ENCODE measurements at places on chromosomes 5 and 9.

DNA sequence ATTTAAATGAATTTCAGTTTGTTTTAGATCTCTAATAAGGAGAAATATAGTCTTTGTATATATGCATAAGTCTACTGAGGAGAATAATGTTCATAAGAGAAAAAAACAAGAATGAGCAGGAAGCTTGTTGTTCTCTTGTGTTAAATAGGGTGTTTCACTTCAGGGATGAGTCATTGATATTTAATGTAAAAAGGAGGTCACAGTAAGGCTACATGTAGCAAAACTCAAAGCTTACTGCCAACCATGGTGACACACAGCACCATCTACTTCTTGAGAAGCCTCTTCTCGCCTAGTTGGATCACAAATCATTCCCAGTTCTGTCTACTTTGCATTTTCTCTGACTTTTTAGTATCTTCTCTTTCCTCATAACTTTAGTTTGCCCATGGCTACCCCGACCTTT is 1466.0 kb upstream of the C9orf72 start:
- no peak for DNase-seq

DNA sequence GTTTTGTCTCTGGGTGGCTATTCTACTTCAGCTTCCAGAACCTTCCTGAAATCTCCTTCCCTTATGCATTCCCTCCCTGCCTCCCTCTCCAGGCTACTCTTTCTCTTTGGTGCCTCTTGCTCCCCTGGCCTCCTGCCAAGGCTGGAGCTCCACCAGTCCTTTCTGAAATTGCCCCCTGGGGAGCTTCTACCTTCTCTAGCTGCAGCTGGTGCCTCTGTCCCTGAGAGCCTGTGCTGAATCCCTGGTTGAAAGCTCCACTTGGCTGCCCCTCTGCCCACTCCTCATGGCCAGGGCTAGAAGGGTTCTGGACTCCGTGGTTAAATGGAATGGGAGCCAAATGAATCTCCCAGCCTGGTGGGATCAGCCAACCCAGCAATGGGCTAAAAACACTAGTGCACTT is 80.1 kb downstream of the COL15A1 start:
- DNase-seq: peak; percentile 75

GRCh38 chr5:125316915-125317535 is 570.6 kb upstream of the ZNF608 start:
- peak; percentile 60 for DNase-seq

DNA sequence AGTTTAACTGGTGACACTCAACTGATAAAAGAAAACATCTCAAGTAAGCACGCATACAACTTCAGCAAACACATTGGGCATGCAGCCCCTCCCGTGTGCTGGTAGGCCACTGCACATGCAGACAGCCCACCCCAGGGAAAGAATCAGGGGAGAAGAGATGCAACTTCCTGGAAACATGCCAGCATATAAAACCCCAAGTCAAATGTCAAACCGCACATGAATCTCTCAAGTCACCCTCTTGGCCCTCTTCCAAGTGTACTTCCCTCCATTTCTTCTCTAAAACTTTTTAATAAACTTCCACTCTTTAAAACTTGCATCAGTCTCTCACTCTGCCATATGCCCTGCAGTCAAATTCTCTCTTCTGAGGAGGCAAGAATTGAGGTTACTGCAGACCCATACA is 732.7 kb downstream of the SEMA5A start:
- no peak for DNase-seq

DNA sequence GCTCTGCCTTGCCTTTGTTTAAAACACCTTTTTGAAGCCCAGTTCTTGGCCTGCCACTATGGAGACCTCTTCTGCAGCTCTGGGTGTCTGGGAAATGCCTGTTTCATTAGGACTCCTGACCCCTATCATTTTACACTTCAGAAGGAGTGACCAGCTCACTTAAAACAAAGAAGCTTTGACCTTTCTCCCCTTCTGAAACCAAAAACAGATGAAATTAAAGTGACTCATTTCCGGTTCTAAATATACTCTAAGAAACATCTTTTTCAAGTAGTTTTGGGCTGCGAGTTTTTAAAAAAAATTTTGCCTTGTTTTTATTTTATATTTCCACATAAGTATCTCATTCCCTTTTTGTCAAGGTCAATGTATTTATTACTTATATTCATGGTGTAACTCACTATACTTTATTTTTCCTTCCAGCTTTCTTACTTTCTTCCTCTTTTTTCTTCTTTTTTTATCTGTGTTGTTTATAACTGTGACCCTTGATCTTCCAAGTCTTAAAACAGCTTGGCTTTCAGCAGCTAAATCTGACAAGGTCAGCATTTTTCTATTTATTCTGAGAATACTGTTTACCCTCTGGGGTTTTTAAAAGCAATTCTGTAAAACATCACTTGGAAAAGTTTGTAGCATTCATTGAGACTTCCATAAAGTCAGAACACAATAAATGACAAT is 672.9 kb downstream of the NR2F1-AS1 start:
- DNase-seq: no peak

GRCh38 chr9:127506117-127506813 is 55.0 kb downstream of the LRSAM1 start:
- no peak for DNase-seq

GRCh38 chr9:127112735-127113161 is 9.7 kb downstream of the ANGPTL2 start:
- DNase-seq: no peak

GRCh38 chr9:26535151-26535550 is 357.5 kb downstream of the CAAP1 start:
- no peak for DNase-seq

GRCh38 chr9:73023025-73023541 is 70.2 kb upstream of the ALDH1A1 start:
- peak; percentile 29 for DNase-seq

GRCh38 chr5:151454166-151454565 is 6.8 kb downstream of the SLC36A1 start:
- no peak for DNase-seq

GRCh38 chr9:98248737-98249474 is 6.5 kb downstream of the TBC1D2 start:
- DNase-seq: no peak

DNA sequence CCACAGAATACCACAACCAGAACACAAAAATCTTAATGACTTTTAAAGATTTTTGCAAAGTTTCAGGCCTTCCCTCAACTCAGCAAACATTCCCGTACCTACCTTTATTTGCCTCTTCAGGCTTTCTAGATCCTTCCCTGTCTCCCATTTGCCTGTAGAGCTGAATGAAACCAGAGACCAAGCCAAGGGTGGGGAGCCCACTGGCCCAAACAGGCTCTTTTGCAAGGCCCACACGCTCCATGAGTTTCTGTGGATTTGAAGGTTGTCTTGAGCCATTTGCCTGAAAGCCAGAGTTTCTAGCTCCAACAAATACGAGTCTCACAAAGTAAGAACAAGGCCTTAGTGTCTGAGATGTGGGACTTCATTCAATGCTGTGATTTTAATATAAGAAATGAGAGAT is 107.8 kb downstream of the GAS1 start:
- no peak for DNase-seq

Measured in NCI-H446 (cell line).